ENCODE measurements at places on chromosomes 13 and 19.

- DNase-seq, result no peak
Observed at GRCh38 chr13:113109151-113110047, 3.8 kb downstream of the F7 start.

DNA sequence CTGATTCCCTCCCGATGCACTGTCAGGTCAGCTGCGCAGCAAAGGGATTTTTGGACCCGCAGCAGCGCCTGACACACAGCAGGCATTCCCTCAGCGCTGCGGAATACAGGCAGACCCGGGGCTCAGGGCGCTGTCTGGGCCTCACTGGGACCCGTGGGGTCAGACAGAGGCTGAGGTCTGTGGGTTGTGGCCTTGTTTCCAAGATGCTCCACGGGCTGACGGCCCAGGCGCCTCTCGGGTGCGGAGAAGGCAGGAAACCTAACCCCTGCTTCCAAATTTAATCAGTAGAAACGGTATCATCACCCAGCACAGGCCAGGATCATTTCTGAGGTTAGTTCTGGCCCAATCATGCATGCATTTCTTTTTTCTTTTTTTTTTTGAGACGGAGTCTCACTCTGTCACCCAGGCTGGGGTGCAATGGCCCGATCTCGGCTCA is 686 bp upstream of the RNF126 start:
- no peak for DNase-seq

- DNase-seq, result no peak
Observed at GRCh38 chr19:6802336-6803035, 30.0 kb downstream of the VAV1 start.

DNA sequence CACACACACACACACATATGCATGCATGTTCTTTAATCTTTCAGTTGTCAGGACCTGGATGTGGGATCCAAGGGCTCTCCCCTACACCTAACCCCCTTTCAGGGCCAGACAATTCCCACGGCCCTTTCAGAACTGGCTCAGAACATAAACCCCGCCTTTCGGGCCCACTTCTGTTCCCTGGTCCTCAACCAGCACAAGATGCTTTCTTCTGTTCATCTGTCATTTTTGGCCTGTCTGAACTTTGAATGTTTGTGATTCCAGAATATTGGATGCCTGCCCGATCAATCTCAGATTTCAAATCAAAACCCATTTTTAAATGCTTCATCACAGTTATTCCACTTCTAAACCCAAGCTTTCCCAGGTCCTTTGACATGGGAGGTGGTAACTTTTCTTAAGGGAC is 167.3 kb downstream of the USP12 start:
- DNase-seq, result no peak

GRCh38 chr13:36086117-36086516 is 45.1 kb downstream of the DCLK1 start:
- DNase-seq, result no peak

- DNase-seq, result no peak
Observed at GRCh38 chr13:67137044-67137735, 92.9 kb downstream of the PCDH9 start.

- DNase-seq, result no peak
Observed at GRCh38 chr19:14112051-14112808, 5.3 kb downstream of the PRKACA start.

DNA sequence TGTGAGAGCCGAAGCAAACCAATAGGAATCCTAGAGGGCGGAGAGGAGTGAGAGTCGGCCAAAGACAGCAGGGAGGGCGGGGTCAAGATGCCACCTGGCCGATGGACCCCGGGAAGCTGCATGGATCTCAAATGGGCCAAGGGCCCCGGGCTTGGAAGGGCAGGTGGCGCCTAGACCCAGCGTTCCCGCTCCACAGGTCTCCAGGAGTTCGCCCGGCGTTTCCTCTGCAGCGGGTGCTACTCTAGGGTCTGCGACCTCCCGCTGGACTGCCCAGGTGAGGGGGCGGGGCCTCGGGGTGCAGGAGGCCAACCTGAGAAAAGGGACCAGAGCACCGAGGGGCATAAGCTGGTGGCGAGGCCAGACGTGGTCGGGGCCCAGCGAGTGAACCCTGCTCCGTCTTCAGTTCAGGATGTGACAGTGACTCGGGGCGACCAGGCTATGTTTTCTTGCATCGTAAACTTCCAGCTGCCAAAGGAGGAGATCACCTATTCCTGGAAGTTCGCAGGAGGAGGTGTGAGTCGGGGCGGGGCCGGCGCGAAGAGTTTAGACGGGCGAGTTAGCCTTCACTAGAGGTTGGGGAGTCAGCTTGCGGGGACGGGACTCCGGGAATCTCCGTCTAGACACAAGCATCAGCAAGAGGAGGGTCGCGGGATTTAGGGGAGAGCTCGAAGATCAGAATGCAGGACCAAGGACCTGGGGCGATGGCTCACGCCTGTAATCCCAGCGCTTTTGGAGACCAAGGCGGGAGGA is 9.9 kb downstream of the SPACA6 start:
- no peak for DNase-seq

DNA sequence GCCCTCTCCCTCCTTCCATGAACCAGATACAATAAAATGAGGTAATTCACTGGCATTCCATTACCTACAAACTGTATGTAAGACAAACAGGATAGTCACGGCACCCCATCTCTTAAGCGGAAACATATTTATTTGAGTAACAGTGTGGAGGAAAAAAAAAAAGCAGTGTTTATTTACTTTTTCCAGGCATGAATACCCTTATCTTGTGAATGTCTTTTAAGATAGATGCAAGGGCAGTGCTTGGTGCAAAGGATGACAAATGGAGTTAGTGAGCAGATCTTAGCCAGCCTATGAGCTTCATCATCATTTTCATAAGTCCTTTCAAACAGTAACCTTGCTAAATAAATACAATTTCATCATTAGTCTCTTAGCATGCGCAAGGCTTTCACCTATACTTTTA is 1661.8 kb upstream of the SPRY2 start:
- no peak for DNase-seq

DNA sequence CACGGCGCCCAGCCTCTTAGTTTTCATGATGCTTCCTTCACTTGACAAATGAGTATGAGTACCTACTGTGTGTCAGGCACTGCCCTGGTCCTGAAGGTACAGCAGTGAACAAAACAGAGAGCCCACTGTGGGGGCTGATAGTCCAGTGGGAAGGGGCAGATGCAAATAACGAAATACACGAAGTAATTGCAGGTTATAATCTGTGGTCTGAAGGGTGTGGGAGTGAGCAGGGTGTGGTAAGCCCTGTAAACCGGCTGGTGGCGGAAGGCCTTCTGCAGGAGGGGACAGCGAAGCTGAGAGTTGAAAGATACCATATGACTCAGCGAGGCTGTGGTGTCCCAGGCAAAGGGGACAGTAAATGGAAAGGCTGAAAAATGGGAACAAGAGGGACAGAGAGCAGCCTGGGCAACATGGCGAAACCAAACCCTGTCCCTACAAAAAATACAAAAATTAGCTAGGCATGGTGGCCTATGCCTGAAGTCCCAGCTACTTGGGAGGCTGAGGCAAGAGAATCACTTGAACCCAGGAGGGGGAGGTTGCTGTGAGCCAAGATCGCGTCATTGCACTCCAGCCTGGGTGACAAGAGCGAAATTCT is 60.5 kb downstream of the MAP4K1 start:
- DNase-seq, result no peak

DNA sequence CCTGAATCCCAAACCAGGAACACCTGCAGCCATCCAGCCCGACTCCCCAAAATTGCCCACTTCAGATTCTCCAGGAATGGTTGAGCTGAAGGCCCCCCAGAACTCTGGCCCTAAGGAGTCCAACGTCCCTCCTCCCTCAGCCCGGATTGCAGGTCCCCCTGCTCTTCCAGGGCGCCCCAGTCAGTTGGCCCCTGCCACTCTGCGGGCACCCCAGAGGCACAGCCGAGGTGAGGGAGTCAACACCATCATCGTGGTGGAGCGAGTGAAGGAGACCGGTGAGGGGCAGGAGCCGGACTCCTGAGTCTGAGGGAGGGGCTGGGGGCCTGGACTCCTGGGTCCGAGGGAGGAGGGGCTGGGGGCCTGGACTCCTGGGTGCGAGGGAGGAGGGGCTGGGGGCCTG is 2.2 kb downstream of the GFY start:
- DNase-seq, result no peak

DNA sequence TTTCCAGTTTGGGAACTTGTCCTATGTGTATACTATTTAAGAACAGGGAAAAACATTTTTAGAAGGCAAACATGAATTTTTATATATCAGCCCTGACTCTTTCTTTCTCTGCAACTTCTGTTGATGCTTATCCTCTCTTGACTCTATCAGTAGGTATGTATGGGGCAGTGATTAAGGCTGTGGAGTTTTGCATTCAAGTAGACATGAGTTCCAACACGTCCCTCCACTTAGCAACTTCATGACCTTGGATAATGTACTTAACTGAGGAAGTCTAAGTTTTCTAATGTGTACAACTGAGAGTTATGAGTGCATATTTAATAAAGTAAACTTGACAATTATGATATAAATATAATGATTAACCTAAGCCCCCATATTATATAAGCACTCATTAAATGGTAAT is 414.6 kb downstream of the TDRD3 start:
- no peak for DNase-seq

DNA sequence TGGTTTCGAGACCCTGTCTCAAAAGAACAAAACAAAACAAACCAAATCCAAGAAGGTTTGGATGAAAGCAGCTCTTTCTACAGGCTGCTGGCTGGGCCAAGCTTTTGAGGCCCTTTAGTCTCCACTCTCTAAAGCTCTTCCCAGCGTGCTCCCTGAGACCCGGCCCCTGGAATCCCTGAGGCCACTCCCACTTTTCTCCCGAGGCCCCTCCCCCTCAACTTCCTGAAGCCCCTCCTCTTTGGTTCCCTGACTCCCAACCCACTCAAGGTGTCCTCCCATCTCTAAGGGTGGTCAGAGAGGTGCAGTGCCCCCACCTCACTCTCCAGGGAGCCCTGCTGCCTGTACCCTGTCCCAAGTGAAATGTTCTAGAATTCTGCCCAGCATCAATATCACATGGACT is 10.6 kb downstream of the ERICH6B start:
- DNase-seq, result no peak

GRCh38 chr13:38688674-38689073 is 1.8 kb downstream of the FREM2 start:
- DNase-seq, result no peak

GRCh38 chr19:10419646-10420443 is 493 bp upstream of the PDE4A start:
- DNase-seq, result no peak

DNA sequence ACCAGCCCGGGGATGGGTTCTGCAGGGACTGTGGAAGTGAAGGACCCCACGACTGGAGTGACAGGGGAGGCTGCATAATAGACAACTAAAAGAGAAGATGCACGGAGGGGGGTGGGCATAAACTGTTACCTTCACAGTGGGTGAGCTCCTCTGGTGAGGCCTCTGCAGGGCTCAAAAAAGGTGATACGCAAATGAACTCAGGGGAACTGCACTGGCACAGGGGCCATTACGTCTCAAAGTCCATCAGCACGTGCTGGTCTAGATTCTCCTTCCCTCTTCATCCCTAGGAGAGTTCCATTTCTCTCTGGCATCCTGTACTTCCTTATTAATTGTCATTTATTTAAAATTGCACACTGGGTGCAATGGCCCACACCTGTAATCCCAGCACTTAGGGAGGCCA is 8.1 kb upstream of the FFAR2 start:
- no peak for DNase-seq

GRCh38 chr13:22128441-22129408 is 457.9 kb downstream of the FGF9 start:
- DNase-seq, result no peak

DNA sequence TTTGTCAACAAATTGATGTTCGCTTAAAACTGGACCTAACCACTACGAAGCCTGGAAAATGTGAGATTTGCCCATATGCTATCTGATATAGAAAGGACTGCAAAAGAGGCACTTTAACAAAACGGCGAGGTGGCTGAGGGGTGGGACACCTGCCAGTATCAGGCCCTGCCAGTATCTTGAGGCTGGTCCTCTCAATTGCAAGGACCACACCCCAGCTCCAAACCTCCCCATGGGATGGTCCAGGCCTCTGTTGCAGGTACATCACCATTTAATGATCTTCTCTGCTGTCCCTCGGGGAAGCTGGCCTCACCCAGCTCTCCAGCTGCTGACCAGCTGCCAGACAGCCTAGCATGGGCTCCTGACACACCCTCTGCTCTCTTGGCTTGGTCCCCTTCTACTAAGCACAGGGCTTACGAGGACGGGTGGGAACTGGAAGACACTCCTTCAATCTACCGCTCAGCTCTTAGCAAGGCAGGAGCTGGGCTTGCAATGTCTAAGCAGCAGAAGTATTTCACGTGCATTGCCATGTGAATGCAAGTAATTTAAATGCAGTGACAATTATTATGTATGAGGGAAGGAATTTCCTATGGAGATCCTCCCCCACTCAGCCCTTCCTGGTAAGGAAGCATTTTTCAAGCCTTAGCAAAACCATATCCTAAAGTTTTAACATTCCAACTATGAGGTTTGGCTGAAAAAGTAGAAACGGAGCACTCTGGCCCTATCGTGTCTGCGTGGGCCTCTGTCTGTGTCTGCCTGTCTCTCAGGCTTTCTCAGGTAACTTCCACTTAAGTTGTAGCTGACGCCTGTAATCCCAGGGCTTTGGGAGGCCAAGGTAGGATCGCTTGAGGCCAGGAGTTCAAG is 63.9 kb downstream of the LATS2 start:
- peak; percentile 43 for DNase-seq

DNA sequence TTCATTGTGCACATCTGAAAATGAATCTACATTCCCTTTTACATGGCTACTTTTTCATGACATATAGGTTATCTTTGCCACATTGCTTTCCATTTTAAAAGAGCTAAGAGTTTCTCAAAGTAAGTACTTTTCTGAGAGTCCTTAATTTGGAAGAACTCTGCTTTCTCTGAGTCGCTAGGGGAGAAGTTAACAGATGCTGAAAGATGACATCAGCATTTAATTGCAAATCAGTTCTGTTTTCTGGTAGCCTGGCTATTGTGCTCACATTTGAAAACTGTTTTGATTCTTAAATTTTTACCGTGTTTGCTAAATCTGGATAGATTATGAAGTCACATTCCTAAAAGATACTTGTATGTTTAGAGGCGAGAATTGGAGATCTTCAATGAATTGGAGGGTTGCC is 107.7 kb upstream of the C1QTNF9B start:
- no peak for DNase-seq

DNA sequence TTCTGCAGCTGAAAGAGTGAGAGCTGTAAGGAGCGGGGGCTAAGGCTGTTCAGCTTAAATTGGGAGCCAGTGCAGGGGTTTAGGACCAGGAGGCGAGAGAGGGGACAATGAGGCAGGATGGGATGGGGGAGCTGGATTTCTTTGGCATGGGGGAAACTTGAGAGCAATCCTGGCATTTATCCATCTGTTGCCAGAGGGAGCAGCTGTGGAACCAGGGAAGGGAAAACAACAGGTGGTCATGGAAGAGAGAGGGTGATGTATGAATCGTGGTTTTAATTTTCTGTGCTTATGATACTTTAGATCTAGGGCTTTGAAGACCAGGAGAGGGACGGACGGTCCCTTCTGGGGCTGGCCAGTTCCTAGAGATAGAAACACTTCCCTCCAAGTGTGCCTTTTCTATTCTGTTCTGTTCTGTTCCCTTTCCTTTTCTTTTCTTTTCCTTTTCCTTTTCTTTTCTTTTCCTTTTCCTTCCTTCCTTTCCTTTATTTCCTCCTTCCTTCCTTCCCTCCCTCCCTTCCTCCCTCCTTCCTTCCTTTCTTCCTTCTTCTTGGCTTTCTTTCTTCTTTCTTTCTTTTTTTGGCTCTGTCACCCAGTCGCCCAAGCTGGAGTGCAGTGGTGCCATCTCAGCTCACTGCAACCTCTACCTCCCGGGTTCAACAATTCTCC is 16.0 kb upstream of the CCL25 start:
- no peak for DNase-seq

GRCh38 chr19:5536337-5536894 is 31.3 kb downstream of the TINCR start:
- no peak for DNase-seq
